ENCODE measurements at places on chromosomes 5 and 9.
A peak's percentile ranks its signal among the peaks of the same experiment; 100 is the strongest.

DNA sequence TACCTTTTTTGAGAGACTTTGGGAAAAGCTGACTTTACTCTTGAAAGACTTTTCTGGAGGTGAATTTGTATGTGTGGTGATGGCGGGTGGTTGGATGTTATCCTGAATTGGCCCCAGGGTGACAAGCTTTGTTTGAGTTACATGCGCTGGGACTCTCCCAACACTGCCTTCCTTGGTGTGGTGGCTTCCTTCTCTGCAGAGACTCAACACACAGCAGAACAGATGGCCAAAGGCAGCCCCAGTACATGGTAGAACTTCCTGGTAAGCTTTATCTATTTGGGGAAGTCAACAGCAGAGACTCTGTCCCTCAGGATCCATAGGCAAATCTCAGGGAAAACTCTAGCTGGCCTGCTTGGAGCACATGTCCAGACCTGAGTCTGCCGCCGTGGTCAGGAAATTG, 18.1 kb downstream of the C1QTNF2 start:
- no peak for DNase-seq

- no peak for DNase-seq
Measured at GRCh38 chr9:16126042-16126441, 573.2 kb downstream of the CCDC171 start.

GRCh38 chr5:144469106-144469505, 298.4 kb downstream of the KCTD16 start:
- DNase-seq: no peak

- no peak for DNase-seq
Measured at GRCh38 chr9:22682536-22682935, 235.9 kb downstream of the DMRTA1 start.

DNA sequence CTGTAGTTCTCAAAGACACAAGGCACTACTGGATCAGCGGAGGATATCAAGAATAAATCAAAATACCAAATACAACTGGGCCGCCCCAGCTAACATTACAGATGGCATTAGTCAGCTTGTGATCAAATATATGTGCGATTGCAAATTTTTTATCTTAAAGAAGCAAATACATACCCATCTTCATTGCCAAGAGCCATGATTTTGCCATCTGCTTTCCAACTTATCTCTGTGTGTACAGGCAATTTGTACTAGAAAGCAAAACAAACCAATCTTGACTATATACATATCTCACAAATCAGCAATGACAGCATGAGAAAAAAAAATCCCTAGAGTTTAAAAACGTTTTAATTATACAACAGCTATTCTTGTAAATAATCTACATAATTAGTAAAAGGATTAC, 20.3 kb downstream of the GEMIN5 start:
- no peak for DNase-seq

DNA sequence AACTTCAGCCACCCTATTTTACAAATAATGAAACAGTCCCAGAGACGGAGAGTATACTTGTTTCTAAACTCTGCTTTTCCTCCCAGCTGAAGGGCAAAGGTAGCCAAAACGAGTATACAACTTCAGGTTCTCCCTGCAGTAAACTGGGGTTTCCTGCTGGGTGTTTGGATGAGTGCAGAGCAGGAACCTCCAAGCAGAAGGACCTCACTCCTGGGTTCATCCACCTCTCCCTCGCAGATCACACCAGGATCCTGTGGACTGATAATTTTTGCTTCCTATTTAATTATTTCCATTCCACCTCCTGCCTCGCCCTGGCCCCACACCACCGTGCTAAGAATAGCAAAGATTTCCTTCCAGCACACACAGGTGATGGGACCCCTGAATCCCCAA, 2.0 kb upstream of the FOXB2 start:
- DNase-seq: no peak

DNA sequence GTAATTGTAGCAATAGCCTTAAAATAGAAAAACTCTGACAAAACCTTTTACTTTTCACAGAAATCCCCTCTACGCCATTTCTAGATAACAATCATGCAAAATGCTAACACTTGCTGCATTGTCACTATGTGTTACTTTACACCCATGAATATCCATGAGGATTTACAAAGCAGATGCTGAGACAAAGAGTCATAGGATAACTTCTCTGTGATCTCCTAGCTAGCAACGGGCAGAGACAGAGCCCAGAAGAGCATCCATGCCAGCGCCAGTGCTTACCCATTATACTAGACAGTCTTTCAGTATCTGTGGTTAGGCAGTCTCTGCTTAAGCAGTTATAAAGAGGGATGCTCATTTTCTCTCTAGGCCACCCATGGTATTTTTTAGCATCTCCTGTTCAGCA, 474.1 kb downstream of the CAAP1 start:
- no peak for DNase-seq

DNA sequence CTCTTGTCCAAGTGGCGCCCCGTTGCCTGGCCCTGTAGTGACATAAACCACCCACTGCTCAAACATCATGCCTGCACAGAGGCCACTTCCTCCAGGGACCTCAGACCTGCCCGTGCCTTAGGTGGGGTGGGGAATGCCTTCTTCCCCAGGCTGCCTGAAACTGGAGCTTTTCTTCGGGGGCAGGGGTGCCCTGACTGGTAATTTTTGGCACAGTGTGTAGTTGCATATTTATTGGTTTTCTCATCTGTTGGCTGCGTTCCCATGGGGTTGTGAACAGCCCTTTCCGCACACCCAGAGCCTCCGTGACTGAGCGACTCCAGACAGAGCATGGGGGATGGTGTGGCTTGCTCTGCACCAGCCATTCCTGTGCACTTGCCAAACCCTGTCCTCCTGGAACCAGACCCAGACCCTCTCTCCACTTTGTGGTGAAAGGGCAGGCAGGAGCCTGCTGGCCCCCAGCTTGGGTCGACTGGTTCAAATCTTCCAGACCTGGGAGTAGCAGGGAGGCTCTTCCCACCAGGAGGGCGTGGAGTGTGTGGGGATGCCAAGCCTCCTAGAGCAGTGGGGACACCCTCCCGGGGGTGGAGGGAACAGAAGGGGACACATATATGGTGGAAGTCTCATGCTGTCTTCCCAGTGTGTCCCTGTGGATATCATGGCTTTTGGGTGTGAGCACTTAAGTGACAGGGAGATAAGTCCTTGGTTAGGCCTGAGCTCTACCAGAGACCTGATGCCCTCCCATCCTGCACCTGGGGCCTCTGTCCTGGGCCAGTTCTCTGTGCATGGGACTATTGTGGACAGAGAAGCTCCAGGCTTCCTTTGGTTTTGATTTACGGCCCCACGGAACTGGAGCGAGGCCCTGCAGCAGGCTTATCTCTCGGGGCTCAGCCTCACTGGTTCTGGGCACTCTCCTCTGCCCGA, 39.6 kb downstream of the WNK2 start:
- DNase-seq: no peak

DNA sequence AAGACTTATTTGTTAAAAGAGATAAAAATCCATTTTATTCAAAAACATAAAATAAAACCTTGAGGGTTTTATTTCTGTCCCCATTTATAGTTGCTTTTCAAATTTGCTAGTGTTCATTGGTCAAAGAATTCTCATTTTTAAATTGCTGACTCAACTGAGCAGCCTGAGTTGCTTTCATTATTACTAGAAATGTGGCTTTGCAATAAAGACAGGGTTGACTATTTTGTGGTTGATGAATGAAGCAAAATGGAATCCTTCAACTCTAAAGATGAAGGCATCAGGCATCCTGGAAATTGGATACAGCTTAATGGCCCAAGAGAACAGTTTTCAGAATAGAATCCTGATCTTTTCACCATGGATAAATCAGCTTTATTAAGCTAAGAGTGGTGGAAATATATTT, 23.9 kb upstream of the PPP3R2 start:
- DNase-seq: no peak

DNA sequence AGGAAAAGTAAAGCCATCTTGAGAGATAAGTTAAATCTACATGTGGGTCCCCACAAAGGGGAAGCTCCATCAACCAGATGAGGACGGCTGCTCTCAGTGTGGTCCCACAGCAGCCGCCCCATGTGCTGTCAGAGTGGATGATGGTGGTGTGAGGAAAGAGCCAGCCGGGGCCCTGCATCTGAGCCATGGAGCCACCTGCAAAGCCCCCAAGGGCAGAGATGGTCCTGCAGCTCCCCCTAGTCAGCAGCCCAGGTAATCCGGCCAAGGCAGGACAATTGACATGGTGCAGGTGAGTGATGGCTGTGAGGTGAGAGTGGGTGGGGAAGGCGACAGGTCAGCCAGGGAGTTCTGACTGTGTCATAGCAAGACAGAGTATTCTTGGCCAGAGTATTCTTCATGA, 458.8 kb downstream of the ICE1 start:
- no peak for DNase-seq

GRCh38 chr9:131721076-131721475, 18.8 kb downstream of the RAPGEF1 start:
- no peak for DNase-seq

GRCh38 chr5:7146886-7147285, 249.1 kb upstream of the ADCY2 start:
- no peak for DNase-seq

GRCh38 chr5:123864578-123864977, 352.6 kb downstream of the CSNK1G3 start:
- DNase-seq: no peak

GRCh38 chr5:135265497-135266302, 133.3 kb downstream of the MACROH2A1 start:
- DNase-seq: no peak

GRCh38 chr5:153551537-153552079, 61.1 kb downstream of the GRIA1 start:
- DNase-seq: peak; percentile 90

GRCh38 chr5:96112703-96113102, 151.1 kb upstream of the ELL2 start:
- DNase-seq: no peak

GRCh38 chr9:113952676-113953075, 76.6 kb downstream of the ZNF618 start:
- no peak for DNase-seq

DNA sequence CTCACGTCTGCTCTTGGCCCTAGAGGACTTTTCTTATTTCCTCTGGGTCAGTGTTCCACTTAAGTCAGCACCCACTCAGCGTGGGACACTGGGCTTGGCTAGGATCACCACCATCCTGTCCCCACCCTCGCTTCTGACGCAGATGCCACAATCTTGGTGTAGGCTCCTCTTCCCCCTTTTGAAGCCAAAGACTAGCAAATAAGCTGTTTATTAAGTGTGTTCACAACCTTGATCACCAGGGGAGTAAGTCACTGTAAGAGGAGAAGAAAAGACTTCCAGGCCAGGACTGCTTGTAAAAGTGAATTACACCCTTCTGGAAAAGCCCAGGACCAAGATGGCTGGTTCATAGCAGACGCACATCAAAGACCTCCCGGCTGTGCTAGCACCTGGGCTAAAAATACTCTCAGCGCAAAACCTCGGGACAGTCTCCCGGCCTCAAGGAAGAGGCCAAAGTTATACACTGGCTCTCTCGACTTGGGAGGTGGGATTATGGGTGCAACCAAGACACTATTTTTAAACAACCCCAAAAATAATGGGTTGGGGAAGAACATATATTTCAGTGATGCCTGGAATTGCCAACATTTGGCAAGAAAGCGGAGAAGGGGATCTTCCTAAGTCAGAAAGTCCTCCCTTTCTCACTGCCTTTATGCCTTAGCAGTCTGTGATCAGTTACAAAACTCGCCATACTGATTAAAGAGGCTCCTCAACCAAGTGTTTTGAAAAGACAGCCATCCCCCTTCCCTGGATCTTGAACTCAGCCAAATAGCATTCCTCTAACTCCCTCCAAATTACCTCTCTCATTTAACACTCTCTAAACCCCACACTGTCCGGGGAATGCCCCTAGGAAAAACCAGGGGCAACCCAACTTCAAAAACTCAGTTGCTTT, 69.4 kb downstream of the RAPGEF1 start:
- DNase-seq: no peak

GRCh38 chr9:126294331-126295081, 32.1 kb upstream of the MVB12B start:
- no peak for DNase-seq

DNA sequence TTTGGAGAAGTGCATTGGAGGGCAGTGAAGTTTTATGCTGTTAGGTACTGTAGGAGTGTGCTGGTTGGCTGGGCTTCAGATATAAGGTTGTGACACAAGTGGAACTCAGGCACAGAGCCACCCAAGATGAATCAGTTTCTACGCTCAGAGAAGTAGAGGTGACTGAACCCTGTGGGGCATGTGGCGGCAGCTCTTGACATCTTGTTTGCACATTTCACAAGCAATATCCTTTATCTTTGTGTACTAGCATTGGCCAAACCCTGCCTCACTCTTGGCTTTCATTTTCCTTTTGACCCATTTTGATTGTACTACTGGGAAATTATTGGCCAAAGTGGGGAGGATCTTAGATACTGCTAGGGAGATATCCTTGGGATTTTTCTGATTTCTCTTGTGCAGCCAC, 110.0 kb downstream of the PSAT1 start:
- no peak for DNase-seq

DNA sequence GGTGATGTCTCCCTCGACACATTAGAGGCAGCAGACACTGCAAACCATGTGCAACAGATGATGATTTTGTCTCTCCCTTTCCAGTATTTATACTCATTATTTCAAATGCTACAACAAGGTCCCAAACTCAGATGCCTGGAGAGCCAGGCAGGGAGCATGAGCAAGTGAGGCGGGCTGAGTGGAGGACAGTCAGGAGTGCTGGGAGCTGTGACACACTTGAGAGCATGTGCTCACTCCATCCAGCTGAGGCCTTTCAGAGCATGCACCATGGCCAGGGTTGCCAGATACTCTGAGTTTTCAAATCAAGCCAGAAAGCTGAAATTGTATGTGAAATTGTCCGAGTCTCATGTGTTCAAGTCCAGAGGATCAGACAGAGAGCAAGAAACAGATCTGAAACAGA, 55.8 kb upstream of the SLC2A8 start:
- DNase-seq: no peak

- DNase-seq: no peak
Measured at GRCh38 chr9:79390077-79390698, 181.6 kb upstream of the TLE4 start.

- no peak for DNase-seq
Measured at GRCh38 chr5:24712047-24712446, 67.3 kb upstream of the CDH10 start.

DNA sequence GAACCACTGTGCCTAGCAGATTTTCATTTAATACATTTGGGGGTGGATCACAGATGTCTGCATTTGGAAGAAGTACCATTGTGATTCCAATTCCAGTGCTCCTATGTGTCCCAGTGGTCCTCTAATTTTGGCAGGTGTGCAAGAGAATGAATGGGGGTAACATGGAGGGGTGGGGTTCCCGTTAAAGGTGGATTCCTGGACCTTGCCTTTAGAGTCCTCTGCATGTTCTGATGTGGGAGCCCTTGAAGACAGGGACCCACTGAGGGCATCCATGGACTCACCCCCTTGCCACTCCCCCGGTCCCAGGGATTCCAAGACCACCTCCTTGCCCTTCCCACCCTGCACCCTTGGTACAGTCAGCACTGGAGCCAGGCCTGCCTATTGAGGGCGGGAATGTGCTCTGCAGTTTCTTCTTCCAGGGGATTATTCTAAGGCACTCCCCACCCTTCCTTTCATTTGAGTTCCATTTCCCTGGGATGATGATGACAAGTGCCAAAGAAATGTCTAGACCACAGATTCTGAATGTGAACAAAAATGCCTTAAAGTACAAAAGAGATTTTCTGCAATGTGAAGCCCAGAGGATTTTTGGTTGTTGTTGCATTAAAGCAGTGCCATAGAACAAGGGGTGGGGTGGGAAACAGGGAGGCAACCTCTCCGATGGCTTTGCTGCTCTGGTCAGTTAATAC, 119.4 kb upstream of the PTCH1 start:
- no peak for DNase-seq

All from SJSA1 (cell line).